Uterus (tissue), 4 donors: ENCODE measurements at places on chromosomes 1 and 21. TPM values are rescaled to one million over a fixed set of nuclear protein-coding genes. Genes with fewer than 3 reads are reported as not detected.

Gene SNX7
- 30.6 TPM for total RNA-seq

GRCh38 chr1:151612501-151613281 lies 841 bp downstream of the SNX27 start:
- peak overlapping the region; percentile 94 for H3K4me3 ChIP-seq
- H3K27ac ChIP-seq: peak overlapping the region; percentile 92
- DNase-seq: peak; percentile 48

Gene VWA1
- 15.6 TPM for total RNA-seq

DNA sequence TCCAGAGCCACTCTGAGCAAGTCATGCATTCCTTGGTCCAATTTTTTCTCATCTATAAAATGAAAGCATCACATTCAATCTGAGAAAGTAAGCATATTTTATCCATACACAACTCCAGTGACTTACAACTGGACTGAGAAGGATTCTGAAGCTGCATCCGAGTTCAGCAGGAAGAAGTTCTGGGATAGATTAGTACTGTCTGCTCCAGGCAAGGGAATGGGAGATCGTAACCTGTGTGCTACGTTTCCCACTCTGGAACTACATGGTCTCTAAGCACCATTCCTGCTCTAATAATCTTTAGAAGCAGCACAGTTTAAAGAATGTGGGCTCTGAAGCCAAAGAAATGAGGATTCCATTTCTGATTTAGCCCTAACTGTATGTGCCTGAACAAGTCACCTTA lies 79.4 kb downstream of the LACTBL1 start:
- no peak for DNase-seq
- no peaks in the 10 kb centered on the region for H3K36me3 ChIP-seq
- no peaks in the 10 kb centered on the region for H3K27me3 ChIP-seq

GRCh38 chr1:86862920-86863319 lies 51.0 kb downstream of the SELENOF start:
- H3K27ac ChIP-seq: no peak overlapping the region
- no peak for DNase-seq
- no peaks in the 10 kb centered on the region for H3K27me3 ChIP-seq
- no peaks in the 10 kb centered on the region for H3K36me3 ChIP-seq
- no peak overlapping the region for H3K4me3 ChIP-seq

DNA sequence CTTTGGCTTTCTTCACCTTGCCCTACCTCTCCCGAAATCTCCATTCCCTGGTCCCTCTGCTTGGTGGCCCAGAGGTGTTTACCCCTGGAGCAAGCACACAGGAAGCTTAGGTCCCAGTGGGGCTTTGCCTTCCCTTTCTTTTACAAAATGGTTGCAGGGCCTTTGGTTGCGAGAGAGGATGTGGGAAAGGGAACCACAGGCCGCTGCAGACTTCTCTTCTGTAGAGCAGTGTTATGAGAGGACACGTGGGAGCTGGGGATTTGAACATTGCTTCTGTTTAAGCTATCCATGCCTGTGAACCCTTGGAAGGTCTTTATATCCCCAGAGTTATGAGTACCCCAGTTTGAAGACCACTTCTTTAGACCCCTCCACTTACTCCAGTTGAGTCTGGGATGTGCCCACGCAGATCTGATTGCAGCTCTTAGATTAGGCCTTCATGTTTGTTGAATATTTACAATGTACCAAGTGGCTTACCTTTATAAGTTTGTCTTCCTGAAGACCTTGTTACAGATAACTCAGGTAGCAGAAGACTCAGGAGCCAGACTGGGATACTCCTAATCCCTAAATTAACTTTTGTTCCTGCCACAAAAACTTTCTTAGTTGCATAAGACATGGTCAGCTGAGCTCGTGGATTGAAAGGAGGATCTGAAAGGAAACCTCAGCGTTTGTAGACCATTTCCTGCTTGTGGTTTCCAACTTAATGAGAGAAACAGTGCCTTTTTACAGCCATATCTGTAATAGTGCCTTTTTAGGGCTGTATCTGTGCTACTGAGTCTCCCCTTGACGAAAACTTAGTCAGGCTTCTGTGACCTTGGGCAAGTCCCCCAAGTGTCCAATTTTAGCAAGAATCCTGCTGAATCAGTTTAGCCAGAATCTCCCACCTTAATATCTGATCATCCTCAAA lies 21.9 kb upstream of the IVNS1ABP start:
- no peaks in the 10 kb centered on the region for H3K36me3 ChIP-seq
- H3K27ac ChIP-seq: no peak overlapping the region
- no peak overlapping the region for H3K4me3 ChIP-seq
- H3K27me3 ChIP-seq: no peaks in the 10 kb centered on the region

Gene LEMD1
- total RNA-seq: not detected

DNA sequence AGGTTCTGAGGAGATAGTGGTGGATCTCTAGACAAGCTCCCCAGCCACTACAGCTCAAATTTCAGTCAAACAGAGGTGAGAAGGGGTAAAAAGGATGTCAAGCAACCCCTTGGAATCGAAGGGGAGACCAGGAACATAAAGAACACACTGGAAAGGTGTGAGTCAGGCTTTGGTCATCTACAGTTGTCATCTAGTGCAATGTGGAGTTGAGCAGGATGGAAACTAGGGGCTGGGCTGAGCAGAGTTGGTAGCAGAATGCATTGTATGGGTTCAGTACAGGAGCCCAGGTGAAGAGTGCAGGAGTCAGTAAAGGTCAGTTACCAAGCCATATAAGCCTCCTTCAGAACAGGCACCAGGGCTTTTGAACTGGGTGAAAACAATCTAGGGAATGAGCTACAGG lies 52.7 kb upstream of the VAV3 start:
- no peaks in the 10 kb centered on the region for H3K36me3 ChIP-seq
- H3K4me3 ChIP-seq: no peak overlapping the region
- H3K4me1 ChIP-seq: no peaks in the 10 kb centered on the region
- DNase-seq: no peak
- H3K27me3 ChIP-seq: no peaks in the 10 kb centered on the region

GRCh38 chr1:231828182-231828920 lies 201.8 kb downstream of the DISC1 start:
- H3K27ac ChIP-seq: no peak overlapping the region
- H3K27me3 ChIP-seq: no peaks in the 10 kb centered on the region
- DNase-seq: no peak
- H3K36me3 ChIP-seq: no peaks in the 10 kb centered on the region

- no peaks in the 10 kb centered on the region for H3K36me3 ChIP-seq
- no peak overlapping the region for H3K4me3 ChIP-seq
- no peak for DNase-seq
Measured at GRCh38 chr1:58629031-58629462, 52.0 kb upstream of the TACSTD2 start.

- no peaks in the 10 kb centered on the region for H3K36me3 ChIP-seq
- no peak for DNase-seq
- peak overlapping the region; percentile 51 for H3K27ac ChIP-seq
Measured at GRCh38 chr1:230976825-230977747, 1.6 kb downstream of the TTC13 start.

Gene DFFB
- total RNA-seq: 17.9 TPM

Gene L1TD1
- total RNA-seq: 0.40 TPM

- H3K36me3 ChIP-seq: no peaks in the 10 kb centered on the region
- H3K27ac ChIP-seq: no peak overlapping the region
- no peaks in the 10 kb centered on the region for H3K27me3 ChIP-seq
- H3K4me1 ChIP-seq: no peaks in the 10 kb centered on the region
- no peak overlapping the region for H3K4me3 ChIP-seq
Measured at GRCh38 chr1:47205918-47206317, 16.1 kb upstream of the PDZK1IP1 start.

DNA sequence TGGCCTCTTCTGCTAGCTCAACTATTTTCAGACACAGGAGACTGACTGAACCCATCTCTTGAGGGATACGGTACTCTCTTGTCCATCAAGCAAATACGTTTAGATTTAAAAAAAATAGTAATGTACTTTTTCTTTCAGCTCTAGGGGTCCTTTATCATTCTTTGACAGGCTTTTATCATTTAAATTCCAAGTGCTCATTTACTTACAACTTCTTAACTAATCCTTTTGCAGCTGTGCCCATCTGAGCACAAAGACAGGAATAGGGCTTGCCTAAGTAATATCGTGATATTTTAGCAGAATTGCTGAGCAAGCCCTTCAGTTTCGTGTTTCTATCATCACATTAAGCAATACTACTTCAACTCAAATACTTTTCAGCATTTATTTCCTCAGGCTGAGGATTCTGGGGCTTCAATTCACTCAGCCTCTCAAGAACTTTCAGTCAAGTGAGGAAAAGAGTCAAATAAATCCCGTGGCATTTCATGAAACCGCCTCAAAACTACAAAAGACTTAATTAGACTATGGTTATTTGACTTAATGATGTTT lies 317.6 kb downstream of the BACH1 start:
- no peaks in the 10 kb centered on the region for H3K4me1 ChIP-seq
- no peaks in the 10 kb centered on the region for H3K27me3 ChIP-seq
- H3K36me3 ChIP-seq: no peaks in the 10 kb centered on the region
- no peak for DNase-seq

DNA sequence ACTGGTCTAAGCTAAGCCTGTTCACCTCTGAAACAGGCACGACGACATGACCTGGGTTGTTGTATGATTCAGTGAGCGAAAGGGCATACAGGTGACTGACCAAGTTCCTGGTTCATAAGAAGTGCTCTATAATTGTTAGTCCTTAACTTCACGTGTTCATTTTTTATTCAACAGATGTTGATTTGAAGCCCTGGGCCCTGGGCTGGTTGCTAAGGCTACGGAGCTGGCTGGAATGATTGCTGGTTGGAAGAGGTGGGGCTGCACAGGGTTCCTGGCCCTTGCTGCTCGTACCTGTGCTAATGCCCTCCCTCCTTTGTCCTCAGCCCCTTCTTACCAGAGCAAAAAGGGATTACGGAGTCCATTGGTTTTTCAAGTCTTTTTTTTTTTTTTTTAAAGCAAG lies 111.3 kb upstream of the CSF3R start:
- no peak overlapping the region for H3K4me3 ChIP-seq
- H3K36me3 ChIP-seq: no peaks in the 10 kb centered on the region
- H3K27ac ChIP-seq: no peak overlapping the region
- H3K4me1 ChIP-seq: no peaks in the 10 kb centered on the region
- DNase-seq: no peak
- H3K27me3 ChIP-seq: no peaks in the 10 kb centered on the region

Gene SPRR1B
- total RNA-seq: not detected

- peak overlapping the region; percentile 61 for H3K4me3 ChIP-seq
- H3K4me1 ChIP-seq: no peaks in the 10 kb centered on the region
- no peaks in the 10 kb centered on the region for H3K27me3 ChIP-seq
- peak overlapping the region; percentile 88 for H3K27ac ChIP-seq
- DNase-seq: no peak
Measured at GRCh38 chr1:113930499-113931161, 1.5 kb downstream of the HIPK1 start.

DNA sequence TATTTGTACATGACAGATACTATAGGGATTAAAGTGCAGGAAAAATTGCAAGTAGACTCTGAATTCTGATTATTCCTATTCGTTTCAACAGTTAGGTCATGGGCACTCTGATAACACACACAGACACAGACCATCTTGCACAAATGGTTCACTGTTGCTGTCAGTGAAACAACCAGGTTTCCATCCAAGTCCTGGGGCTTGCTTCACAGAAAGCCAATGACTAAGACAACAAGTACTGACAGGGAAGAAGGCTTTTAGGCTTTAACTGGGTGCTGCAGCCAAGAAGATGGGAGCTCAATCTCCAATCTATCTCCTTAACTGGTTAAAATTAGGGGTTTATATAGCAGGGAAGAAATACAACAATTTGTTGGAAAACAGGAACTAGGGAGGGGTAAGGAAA lies 57.6 kb downstream of the RIMS3 start:
- H3K27me3 ChIP-seq: no peaks in the 10 kb centered on the region
- no peaks in the 10 kb centered on the region for H3K36me3 ChIP-seq
- DNase-seq: no peak
- H3K4me3 ChIP-seq: no peak overlapping the region

GRCh38 chr1:228070173-228070572 lies 12.3 kb upstream of the ARF1 start:
- H3K36me3 ChIP-seq: no peaks in the 10 kb centered on the region
- H3K4me1 ChIP-seq: no peaks in the 10 kb centered on the region
- no peak overlapping the region for H3K27ac ChIP-seq
- peaks cover 9% of the 10 kb centered on the region for H3K27me3 ChIP-seq

Gene RAP1A
- total RNA-seq: 50.7 TPM

- H3K27me3 ChIP-seq: no peaks in the 10 kb centered on the region
- H3K27ac ChIP-seq: no peak overlapping the region
- no peaks in the 10 kb centered on the region for H3K4me1 ChIP-seq
- H3K4me3 ChIP-seq: no peak overlapping the region
Measured at GRCh38 chr1:111732718-111733117, 6.5 kb downstream of the INKA2 start.

DNA sequence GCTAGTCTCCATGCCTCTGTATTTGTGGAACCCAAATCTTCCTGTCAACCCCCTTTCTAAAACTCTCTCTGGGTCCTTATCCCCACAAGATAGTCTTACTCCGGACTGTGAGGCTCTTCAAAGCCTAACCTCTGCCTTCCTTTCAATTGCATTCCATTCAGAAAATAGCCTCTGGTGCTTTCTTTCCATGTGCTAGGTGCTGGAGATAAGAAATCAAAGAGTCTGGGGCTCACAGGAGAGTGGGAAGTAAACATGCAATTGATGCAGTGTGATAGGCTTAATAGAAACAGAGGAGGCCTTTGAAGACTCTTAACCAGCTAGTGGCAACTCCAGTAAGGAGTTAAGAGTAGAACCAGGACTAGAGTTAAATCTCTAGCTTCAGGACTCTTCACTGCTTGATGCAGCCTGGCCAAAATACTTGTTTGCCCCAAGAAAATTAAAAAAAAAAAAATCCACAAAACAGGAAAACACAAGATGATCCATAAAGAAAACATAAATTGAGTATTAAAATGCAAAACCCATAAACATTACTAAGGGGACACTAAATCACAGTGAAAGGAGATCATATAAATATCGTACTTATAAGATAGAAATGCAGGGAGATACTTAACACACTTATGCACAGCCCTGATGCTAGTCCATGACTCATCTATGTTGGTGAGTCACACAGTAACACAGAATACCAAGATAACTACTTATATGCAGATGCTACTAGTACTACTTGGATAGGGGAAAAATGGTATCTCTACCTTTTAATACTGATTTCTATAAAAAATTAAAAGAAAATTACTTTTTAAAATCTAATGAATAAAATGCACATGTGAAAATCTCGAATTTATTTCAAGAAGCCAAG lies 341.5 kb downstream of the KCNH1 start:
- no peaks in the 10 kb centered on the region for H3K4me1 ChIP-seq
- H3K27ac ChIP-seq: no peak overlapping the region
- H3K36me3 ChIP-seq: no peaks in the 10 kb centered on the region
- H3K27me3 ChIP-seq: no peaks in the 10 kb centered on the region
- no peak overlapping the region for H3K4me3 ChIP-seq

GRCh38 chr1:173223031-173223380 lies 15.9 kb upstream of the TNFSF4 start:
- no peaks in the 10 kb centered on the region for H3K27me3 ChIP-seq
- no peak overlapping the region for H3K4me3 ChIP-seq
- no peak for DNase-seq
- H3K27ac ChIP-seq: no peak overlapping the region

Gene WNT2B
- 7.2 TPM for total RNA-seq

DNA sequence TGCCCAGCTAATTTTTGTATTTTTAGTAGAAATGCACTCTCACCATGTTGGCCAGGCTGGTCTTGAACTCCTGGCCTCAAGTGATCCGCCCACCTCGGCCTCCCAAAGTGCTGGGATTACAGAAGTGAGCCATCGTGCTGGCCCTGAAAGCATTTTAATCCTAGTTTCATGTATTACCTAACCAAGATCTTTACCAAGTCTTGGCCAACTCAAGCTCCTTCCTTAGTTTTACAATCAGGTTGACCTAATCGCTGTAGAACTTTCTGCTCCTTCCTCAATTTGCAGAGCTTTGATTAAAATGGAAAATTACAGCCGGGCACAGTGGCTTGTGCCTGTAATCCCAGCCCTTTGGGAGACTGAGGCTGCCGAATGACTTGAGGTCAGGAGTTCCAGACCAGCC lies 3.2 kb upstream of the TMEM63A start:
- peaks cover 2% of the 10 kb centered on the region for H3K4me1 ChIP-seq
- DNase-seq: no peak
- no peaks in the 10 kb centered on the region for H3K27me3 ChIP-seq
- H3K27ac ChIP-seq: no peak overlapping the region
- H3K36me3 ChIP-seq: no peaks in the 10 kb centered on the region

Gene SLC6A9
- total RNA-seq: 4.6 TPM

Gene GBP5
- not detected for total RNA-seq
